ENCODE measurements at places on chromosomes 4 and X.

DNA sequence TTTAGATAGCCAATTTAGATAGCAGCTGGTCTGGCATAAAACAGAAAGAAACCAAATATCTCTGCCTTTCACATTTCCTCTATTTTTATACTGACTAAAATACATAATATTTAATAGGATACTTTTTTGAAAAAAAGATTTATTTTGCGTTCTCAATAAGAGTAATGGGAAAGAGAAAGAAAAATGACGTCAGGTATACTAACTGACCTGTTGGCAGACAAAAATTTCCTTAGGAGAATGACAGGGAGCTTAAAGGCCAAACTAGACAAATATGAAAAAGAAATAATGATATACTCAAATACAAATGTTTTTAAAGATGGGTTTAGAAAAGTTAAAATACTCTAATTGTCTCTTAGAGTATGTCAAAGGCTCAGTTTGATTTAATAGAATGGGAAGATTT, 309.4 kb upstream of the ADGRL3 start:
- H3K27me3 ChIP-seq: no peaks in the 10 kb centered on the region
- DNase-seq: no peak
- peaks cover 16% of the 10 kb centered on the region for H3K4me1 ChIP-seq
- H3K4me3 ChIP-seq: no peak overlapping the region
- no peak overlapping the region for H3K27ac ChIP-seq

GRCh38 chrX:48864210-48864609, 28.8 kb upstream of the PCSK1N start:
- H3K4me1 ChIP-seq: peaks cover 7% of the 10 kb centered on the region
- no peaks in the 10 kb centered on the region for H3K36me3 ChIP-seq
- peaks cover 4% of the 10 kb centered on the region for H3K27me3 ChIP-seq
- no peak for DNase-seq

GRCh38 chrX:46599051-46599560, 25.5 kb downstream of the CHST7 start:
- peaks cover 18% of the 10 kb centered on the region for H3K4me1 ChIP-seq
- no peak for DNase-seq
- no peak overlapping the region for H3K27ac ChIP-seq
- H3K4me3 ChIP-seq: no peak overlapping the region

- peaks cover 5% of the 10 kb centered on the region for H3K27me3 ChIP-seq
- DNase-seq: no peak
- no peak overlapping the region for H3K27ac ChIP-seq
- no peak overlapping the region for H3K4me3 ChIP-seq
- peaks cover 27% of the 10 kb centered on the region for H3K36me3 ChIP-seq
These were observed 35.2 kb downstream of the STAP1 start for GRCh38 chr4:67593741-67594175.

- H3K27ac ChIP-seq: no peak overlapping the region
- peaks cover 21% of the 10 kb centered on the region for H3K4me1 ChIP-seq
- no peaks in the 10 kb centered on the region for H3K27me3 ChIP-seq
These were observed 284.2 kb downstream of the RCHY1 start for GRCh38 chr4:75229806-75230570.

- H3K4me1 ChIP-seq: peaks cover 4% of the 10 kb centered on the region
- no peaks in the 10 kb centered on the region for H3K27me3 ChIP-seq
- H3K36me3 ChIP-seq: no peaks in the 10 kb centered on the region
- H3K4me3 ChIP-seq: no peak overlapping the region
These were observed 82.9 kb downstream of the STOX2 start for GRCh38 chr4:183987987-183988392.

DNA sequence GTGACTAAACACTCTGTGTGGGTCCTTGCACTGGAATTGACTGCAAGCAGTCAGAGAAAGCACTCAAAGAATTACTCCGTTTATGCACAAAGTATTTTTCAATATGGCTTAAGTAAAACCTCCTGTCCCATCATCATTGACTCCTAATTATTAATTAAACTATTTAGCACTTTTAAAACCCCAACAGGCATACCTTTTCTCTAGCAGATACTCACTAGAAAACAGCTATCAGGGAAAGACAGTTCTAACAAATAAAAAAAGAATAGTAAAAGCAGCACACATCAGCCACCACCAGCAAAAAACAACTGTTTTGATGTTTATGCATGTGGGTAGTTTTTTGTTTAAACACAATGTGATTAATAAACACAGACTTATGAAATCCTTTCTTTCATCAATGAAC, 66.2 kb upstream of the GYPA start:
- no peak overlapping the region for H3K4me3 ChIP-seq
- no peaks in the 10 kb centered on the region for H3K27me3 ChIP-seq
- no peaks in the 10 kb centered on the region for H3K4me1 ChIP-seq

DNA sequence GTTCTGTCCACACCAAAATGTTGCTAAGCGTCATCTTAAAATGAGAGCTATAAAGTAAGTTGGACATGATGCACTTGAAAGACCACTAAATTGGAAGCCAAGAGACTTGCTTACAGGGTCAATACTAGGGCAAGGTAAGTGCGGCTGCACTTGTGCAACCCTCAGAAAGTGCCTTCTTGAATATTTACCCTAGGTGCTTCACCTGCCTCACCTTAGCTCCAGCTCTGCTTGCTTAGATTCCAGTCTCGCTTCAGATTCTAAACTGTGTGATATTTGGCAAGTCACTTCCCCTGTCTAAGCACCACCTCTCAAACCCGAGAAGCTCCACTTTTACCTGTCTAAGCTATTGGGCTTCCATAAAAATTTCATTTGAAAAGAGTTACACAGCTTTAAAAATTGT, 136.5 kb downstream of the GRIA3 start:
- H3K4me3 ChIP-seq: no peak overlapping the region
- no peaks in the 10 kb centered on the region for H3K27me3 ChIP-seq
- peaks cover 3% of the 10 kb centered on the region for H3K36me3 ChIP-seq
- H3K27ac ChIP-seq: no peak overlapping the region
- no peak for DNase-seq

DNA sequence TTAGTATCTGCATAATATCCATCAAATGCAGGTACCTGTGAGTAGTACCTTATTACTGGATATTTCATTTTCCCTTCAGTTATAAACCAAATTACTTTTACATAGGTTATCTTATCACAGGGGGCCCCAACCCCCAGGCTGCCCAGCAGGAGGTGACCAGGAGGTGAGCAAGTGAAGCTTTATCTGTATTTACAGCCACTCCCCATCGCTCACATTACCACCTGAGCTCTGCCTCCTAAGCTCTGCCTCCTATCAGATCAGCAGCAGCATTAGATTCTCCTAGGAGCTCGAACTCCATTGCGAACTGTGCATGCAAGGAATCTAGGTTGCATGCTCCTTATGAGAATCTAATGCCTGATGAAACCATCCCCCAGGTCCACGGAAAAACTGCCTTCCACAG, 6.3 kb downstream of the PRSS12 start:
- no peak overlapping the region for H3K27ac ChIP-seq
- peaks cover 13% of the 10 kb centered on the region for H3K27me3 ChIP-seq
- no peaks in the 10 kb centered on the region for H3K36me3 ChIP-seq
- peaks cover 28% of the 10 kb centered on the region for H3K4me1 ChIP-seq

GRCh38 chrX:9577555-9577954, 112.7 kb downstream of the TBL1X start:
- no peaks in the 10 kb centered on the region for H3K36me3 ChIP-seq
- no peak overlapping the region for H3K27ac ChIP-seq
- DNase-seq: no peak
- H3K27me3 ChIP-seq: no peaks in the 10 kb centered on the region
- no peak overlapping the region for H3K4me3 ChIP-seq

DNA sequence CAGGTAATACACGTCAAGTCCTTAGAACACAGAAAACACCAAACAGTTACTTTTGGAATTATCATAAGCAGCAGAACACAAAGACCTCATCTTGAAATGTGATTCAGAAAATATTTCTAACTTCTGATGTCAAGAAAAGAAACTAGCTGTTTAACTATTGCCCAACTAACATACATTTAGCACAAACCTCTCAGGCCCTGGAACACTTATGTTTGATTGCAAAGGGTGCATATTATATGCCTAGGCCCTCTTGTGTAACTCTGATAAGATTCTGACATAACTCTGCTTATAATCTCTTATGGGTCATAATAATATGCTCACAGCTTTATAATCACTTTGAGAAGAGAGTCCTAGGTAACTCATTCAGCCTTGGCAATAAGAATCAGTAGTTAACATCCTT, 62.6 kb downstream of the TBC1D9 start:
- no peaks in the 10 kb centered on the region for H3K36me3 ChIP-seq
- H3K27ac ChIP-seq: no peak overlapping the region
- DNase-seq: no peak
- no peak overlapping the region for H3K4me3 ChIP-seq
- H3K4me1 ChIP-seq: peaks cover 25% of the 10 kb centered on the region

- peak; percentile 43 for DNase-seq
- peaks cover 39% of the 10 kb centered on the region for H3K4me1 ChIP-seq
- H3K4me3 ChIP-seq: no peak overlapping the region
- no peaks in the 10 kb centered on the region for H3K36me3 ChIP-seq
These were observed 115.1 kb downstream of the CAMK2D start for GRCh38 chr4:113646442-113646822.

- H3K36me3 ChIP-seq: no peaks in the 10 kb centered on the region
- H3K4me1 ChIP-seq: no peaks in the 10 kb centered on the region
- no peaks in the 10 kb centered on the region for H3K27me3 ChIP-seq
These were observed 48.3 kb upstream of the WDR1 start for GRCh38 chr4:10164877-10165283.

GRCh38 chr4:30413915-30414314, 306.3 kb upstream of the PCDH7 start:
- peaks cover 73% of the 10 kb centered on the region for H3K36me3 ChIP-seq
- H3K27me3 ChIP-seq: peaks cover 5% of the 10 kb centered on the region
- H3K4me3 ChIP-seq: no peak overlapping the region
- no peaks in the 10 kb centered on the region for H3K4me1 ChIP-seq
- H3K27ac ChIP-seq: no peak overlapping the region

DNA sequence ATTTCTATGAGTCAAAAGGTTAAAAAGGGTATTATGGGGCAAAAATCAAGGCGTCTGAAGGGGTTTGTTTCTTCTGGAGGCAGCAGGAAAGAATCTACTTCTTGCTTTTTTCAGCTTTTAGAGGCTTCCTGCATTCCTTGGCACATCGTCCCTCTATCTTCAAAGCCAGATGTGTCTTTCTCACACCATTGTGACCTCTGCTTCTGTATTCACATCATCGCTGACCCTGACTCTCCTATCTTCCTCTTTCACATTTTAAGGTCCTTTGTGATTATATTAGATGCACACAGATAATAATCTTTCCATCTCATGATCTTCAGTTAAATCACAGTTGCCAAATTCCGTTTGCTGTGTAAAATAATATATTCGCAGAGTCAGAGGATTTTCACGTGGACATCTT, 112.7 kb downstream of the PPP4R3C start:
- DNase-seq: no peak
- no peak overlapping the region for H3K27ac ChIP-seq
- no peaks in the 10 kb centered on the region for H3K4me1 ChIP-seq
- no peaks in the 10 kb centered on the region for H3K27me3 ChIP-seq

DNA sequence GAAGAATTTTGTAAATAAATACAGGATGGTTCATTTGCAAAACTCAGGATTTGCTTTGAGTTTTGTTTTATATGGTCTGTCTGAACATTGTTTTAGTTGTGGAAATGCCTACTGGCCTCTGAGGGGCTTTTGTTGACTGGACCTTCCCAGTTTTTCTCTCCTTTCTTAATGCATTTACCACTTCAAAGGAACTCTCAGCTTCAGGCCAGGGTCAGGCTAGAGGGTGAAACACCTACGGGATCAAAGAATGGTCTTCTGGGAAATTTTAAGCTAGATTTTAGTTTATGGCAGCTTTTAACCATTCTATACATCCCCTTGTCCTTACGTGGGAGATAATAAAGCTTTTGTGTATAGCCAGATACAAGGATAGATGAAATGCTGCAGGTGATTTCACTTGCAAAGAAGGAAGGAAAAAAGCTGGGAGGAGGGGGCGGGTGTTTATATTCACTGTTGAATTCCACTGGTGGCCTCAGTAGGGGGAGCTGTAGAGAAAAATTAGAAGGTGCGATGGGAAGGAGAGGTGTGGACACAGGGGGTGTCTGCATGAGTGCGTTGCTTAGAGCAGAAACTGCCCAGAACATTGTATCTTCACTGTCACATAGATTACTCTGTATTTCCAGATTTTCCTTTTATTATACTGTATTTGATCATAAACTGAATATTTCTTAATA, 151.8 kb downstream of the TSPAN5 start:
- H3K4me3 ChIP-seq: no peak overlapping the region
- H3K27ac ChIP-seq: peak overlapping the region; percentile 50
- H3K4me1 ChIP-seq: peaks cover 38% of the 10 kb centered on the region
- DNase-seq: peak; percentile 30
- H3K36me3 ChIP-seq: peaks cover 4% of the 10 kb centered on the region

DNA sequence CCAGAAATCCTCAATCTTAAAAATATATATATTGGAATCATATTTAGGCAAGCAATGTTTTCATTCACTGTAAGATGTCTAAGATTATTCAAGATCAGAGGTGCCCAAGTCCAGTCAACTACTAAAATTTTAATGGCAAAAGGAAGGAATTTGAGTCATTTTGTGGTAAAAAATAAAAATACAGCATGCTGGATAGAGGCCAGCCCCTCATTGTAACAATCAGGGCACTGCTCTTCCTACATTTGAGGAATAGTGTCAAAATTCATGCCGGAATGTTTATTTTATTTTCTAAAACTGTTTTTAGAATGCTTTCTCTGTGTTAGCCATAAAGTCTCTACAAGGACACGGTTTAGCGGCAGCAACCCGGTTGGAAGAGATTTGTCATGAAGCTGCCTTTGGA, 49.9 kb upstream of the SRD5A3 start:
- H3K27me3 ChIP-seq: peaks cover 5% of the 10 kb centered on the region

GRCh38 chr4:181745933-181746625, 497.1 kb upstream of the TENM3 start:
- H3K36me3 ChIP-seq: no peaks in the 10 kb centered on the region
- H3K4me1 ChIP-seq: no peaks in the 10 kb centered on the region
- no peak for DNase-seq
- no peak overlapping the region for H3K4me3 ChIP-seq

Data from WTC11 (cell line).